ENCODE measurements at places on chromosomes 13 and 19.
A peak's percentile ranks its signal among the peaks of the same experiment; 100 is the strongest.

DNA sequence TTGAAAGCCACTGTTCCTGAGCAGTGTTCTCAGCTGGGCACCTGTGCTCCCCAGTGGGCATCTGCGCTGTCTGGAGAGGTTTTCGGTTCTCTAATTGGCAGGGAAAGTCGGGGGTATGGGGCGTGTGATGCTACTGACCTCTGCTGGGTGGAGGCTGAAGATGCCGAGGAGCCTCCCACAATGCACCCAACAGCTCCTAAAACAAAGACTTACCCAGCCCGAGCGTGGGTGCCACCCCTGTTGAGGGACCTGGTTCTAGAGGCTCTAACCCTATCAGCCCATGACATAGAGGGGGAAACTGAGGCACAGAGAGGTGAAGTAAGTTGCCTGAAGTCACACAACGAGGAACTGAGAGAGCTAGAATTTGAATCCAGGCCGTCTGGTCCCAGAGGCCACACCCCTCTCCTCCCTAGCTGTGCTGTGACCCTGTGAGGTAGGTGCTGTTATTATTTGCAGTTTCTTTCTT, 2.3 kb downstream of the SPACA4 start:
- DNase-seq = peak; percentile 61

GRCh38 chr13:82407321-82407720, 1475.0 kb downstream of the SLITRK1 start:
- no peak for DNase-seq

DNA sequence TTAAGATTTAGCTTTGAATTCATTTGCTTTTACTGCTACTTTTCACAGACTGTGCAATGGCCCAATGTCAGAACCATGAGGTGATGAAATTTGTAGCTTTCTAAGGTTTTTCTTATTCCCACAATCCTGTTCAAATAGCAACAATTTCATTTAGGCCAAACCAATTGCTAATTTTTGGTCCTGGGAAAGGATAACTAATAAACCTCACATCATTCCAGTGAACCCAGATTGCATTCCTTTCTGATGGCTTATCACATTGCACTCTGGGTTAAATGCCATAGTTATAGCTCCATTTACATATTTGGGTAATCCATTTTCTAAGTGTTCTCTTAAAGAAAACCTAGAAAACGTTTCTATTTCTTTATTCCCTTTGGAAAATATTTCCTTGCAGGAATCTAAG, 22.9 kb upstream of the POMP start:
- no peak for DNase-seq

GRCh38 chr13:93603043-93603442, 376.4 kb downstream of the GPC6 start:
- no peak for DNase-seq

- peak; percentile 28 for DNase-seq
These were observed 1.6 kb downstream of the MISP3 start for GRCh38 chr19:14073925-14074838.

GRCh38 chr13:107373551-107373950, 805.6 kb upstream of the ARGLU1 start:
- DNase-seq = no peak

DNA sequence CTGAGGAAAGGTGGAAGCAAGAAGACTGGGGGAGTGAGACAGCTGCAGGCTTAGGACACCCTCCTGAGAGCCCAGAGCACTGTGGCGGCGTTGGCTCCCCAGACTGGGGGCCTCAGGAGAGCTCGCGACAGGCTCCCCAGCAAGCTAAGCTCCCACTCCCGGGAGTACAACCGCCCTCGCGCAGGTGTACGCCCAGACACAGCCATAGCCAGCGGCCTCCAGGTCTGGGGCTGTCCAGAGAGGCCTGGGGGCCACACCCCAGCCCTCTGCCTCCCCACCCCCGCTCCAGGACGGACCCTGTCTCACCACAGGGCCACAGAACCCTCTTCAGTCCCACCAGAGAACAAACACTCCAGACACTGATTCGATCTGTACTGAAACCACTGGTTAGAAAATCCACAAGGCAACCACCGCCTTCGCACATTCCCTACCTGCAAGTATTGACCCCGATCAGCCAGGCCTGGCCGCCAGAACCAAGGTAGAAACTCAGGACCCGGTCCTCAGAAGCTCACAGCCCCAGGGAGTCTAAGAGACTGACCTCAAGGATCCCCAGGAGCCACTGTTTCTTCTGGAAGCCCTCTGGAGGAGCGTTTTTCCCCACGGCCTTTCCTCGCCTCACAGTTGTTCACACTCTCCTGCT, 16.3 kb downstream of the ZIC5 start:
- DNase-seq = no peak

GRCh38 chr13:46543287-46543686, 9.7 kb upstream of the LRCH1 start:
- peak; percentile 54 for DNase-seq

- peak; percentile 89 for DNase-seq
These were observed at the start of gene IL4I1 for GRCh38 chr19:49896863-49897621. IL4I1 (minus strand) TSS chr19:49896887; CDS start chr19:49896160, 727 bp downstream.

- DNase-seq = peak; percentile 68
These were observed 12.3 kb upstream of the CADM4 start for GRCh38 chr19:43651758-43652545.

DNA sequence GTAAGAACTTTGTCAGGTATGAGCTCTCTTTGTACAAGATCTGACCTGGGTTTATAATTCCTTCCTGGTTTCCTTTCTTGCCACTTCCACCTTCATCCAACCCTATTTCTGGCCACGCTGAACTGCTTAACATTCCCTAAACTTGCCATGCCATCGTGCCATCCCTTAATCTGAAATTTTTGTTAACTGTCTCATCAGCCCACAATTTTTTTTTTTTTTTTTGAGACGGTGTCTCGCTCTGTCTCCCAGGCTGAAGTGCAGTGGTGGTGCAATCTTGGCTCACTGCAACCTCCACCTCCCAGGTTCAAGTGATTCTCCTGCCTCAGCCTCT, 144.6 kb downstream of the GGACT start:
- no peak for DNase-seq

DNA sequence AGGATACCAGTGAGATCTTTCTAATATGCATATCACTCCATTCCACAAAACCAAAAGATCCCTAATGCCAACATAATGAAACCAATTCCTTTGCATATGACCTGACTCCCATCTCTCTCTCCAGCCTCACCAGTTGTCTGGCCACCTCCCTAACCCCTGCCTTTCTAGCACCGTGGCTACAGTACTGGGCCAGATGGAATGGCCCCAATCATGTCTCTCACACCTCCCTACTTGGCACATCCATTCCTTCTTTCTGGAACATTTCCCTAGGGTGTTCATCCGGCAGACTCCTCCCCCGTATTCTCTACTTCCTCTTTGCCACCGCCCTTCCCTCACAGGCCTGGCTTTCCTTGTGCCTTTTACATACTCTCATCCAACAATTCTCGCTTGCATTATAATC, 62.0 kb downstream of the GPALPP1 start:
- peak; percentile 40 for DNase-seq

DNA sequence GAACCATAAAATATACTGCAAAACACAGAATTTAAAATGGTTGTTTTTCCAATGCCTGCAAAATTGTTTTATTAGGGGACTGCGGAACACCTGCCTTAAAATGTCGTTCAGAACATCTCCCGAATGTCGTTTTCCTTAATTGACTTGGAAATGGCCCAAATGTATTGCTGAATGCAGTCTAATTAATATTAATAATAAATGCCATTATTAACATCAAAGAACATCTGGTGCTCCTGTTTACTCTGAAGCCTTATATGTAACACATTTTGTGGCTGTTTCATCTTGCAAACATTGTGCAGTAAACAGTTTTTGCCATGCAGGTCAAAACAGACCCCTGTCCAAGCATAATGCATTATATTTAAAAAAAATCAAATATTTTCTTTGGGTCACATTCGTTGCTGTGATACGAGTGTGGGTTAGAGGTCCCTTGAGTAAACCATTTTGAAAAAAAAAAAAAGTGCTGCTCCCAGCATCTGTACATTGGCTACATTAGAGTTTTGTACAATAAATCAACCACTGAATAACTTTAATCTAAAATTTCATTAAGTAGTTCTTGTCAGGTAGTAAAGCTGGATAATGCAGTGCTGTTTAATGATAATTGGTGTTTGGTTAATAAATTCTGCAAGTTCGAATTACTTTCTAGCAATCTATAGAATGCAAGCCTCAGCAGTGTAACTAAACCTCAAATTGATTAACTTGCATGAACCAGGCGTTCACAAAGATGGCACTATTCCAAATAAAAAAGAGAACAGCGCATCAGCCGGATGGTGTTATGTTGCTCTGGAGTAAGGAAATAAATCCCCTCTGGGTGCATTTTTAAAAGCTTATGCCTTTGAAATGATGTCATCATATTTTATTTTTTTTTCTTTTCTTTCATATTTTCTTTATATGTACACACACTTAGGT, 140.2 kb downstream of the ZNF536 start:
- no peak for DNase-seq

- no peak for DNase-seq
These were observed 421.4 kb upstream of the KLHL1 start for GRCh38 chr13:70529652-70530051.

GRCh38 chr19:39929750-39930149, 4.7 kb downstream of the FCGBP start:
- no peak for DNase-seq

- no peak for DNase-seq
These were observed 4.3 kb upstream of the LIPE start for GRCh38 chr19:42431486-42431885.

DNA sequence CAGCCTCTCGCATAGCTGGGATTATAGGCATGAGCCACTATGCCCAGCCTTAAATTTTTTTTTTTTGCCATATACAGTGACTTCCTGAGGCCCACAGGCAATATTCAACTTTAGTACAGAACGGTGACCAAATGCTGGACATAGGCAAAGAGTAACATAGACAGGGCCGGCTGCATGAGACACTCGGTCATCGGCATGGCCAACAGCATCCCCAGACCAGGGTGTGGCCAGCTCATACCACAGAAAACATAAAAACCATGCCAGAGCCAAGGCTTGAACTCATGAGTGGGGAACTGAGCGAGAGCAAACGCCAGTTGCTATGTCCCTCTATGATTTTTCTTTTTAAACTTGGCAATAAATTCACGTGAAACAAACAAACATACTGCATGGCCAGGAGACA, 17.0 kb downstream of the KANK2 start:
- DNase-seq = no peak

DNA sequence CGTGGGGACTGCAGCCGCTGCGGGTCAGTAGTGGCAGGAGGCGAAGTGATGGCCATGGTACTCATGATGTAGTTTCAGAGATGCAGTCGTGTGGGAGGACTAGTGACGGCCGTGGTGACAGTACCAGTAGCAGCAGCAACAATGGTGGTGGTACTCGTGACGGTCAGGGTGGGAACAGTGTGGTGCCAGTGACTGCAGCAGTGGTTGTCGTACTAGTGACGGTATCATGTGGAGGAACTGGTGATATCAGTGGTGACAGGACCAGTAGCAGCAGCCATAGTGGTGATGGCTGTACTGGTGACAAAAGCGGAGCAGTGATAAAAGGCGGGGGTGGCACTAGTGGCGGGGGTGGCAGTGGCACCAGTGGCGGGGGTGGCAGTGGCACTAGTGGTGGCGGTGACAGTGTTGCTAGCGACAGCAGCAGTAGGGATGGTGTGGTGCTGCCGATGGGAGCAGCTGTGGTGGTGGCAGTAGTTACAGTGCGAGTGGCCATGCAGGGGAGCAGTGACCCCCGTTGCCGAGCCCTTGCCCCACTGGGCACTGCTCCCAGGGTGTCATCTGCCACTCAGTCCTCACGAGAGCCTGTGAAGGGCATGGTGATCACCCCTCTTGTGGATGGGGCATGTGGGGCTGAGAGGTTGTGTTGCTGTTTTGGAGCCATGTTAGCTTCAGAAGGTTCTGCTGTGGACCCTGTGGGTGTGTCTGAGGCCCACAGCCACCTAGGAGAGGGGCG, 22.7 kb downstream of the ADPRHL1 start:
- no peak for DNase-seq

DNA sequence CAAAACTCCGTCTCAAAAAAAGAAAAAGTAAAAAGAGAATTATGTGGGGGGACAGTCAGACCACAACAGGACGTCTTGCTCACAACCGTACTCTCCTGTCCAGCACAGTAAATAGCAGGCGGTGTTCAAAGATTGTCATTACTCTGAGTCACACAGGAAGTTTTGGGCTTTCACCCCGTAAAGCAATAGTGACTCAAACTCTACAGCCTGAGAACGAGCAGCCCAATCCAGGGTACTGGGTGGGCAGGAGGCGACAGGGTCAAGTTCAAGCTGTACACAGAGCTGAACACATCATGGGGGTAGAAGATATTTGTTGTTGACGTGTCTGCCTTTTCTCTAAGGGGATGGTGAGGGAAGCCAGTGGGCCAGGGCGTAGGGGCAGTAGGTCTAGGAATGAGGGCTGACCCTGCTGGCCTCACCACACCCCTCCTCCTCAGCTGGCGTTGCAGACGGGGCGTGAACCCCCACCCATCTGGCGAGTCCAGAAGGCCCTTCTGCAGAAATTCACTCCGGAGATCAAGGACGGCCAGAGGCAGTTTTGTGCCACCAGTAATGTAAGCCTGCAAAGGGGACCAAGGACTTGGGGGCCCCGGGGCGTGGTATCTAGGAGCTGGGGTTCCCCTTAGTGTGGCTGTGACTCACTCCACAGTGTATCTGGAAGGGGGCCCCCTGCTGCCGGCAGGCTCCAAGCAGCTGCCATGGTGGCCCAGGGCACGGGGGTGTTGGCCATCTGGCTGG, 23.3 kb downstream of the PRR12 start:
- DNase-seq = peak; percentile 85

DNA sequence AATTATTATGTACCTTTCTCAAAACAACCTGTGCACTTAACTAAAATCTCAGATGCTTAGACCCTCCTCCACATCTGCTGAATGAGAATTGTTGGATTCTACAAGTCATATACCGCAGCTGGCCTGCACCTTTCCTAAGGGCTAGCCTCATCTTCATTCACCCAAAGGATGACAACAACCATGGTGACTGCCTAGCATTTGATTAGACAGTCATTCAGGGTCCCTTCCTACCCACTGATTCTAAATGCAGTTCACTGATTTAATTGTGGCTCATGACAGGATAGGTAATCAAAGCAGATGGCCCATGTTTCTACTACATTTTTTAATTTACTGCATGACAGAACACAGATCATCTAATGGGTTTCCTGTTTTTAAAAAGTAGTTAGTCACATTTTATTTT, 551.9 kb upstream of the SLC10A2 start:
- no peak for DNase-seq

- DNase-seq = no peak
These were observed 2.2 kb downstream of the CLEC11A start for GRCh38 chr19:50725218-50725910.

DNA sequence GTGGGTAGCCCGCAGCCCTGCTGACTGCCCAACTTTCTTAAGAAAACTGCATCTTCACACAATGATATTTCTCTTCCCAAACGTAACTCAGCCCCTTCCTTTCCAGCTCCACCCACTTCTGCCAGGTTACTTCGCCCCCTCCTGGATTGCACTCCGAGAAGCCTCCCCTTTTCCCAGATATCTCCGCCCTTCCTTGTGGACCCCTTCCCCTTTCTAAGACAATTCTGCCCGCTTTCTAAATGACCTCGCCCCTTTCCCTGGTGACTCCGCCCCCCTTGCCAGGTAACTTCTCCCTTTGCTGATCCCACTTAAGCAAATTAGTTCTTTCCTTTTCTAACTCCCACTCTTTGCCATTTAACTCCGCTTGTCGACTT, 2.6 kb downstream of the VSIG10L start:
- no peak for DNase-seq

All from inflammatory macrophage treated with lipopolysaccharide for 1 hour (primary cell).